ENCODE measurements at places on chromosomes 7 and 10.

- no peak for DNase-seq
Measured at GRCh38 chr10:88116971-88117626, 253.7 kb downstream of the PTEN start.

- no peak for DNase-seq
Measured at GRCh38 chr10:128512767-128513166, 386.5 kb upstream of the MKI67 start.

GRCh38 chr10:46028584-46029460 is 1.6 kb downstream of the NCOA4 start:
- peak; percentile 67 for DNase-seq

GRCh38 chr10:74117738-74118137 is 32.9 kb downstream of the AP3M1 start:
- no peak for DNase-seq

DNA sequence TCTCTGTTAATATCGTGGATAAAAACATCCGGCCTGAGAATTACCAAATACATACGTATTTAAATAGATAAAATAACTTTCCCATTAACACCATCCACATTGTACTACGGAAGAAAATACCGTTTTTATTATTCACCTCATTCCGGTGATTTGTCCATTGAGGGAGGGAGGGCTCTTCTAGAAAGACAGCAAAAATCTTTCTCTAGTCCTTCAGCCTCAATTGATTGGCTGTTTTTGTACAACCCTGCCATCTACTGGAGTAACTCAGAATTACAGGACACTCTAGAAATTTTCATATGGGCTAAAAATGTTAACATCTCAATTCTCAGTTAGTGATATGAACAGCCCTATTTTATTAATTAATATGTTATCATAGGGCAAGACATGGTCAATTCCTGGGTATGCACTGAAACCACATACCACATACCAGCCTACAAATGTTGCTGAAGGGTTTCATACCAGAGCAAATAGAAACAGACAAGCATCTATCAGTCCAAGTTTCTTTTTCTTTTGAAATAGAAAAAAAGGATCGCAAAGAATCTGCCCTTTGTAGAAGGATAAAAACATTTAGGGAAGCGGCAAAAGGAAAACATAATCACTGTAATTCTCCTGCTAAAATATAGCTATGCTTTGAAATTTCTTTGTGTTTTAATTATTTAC is 55.8 kb upstream of the CDCA7L start:
- peak; percentile 33 for DNase-seq

DNA sequence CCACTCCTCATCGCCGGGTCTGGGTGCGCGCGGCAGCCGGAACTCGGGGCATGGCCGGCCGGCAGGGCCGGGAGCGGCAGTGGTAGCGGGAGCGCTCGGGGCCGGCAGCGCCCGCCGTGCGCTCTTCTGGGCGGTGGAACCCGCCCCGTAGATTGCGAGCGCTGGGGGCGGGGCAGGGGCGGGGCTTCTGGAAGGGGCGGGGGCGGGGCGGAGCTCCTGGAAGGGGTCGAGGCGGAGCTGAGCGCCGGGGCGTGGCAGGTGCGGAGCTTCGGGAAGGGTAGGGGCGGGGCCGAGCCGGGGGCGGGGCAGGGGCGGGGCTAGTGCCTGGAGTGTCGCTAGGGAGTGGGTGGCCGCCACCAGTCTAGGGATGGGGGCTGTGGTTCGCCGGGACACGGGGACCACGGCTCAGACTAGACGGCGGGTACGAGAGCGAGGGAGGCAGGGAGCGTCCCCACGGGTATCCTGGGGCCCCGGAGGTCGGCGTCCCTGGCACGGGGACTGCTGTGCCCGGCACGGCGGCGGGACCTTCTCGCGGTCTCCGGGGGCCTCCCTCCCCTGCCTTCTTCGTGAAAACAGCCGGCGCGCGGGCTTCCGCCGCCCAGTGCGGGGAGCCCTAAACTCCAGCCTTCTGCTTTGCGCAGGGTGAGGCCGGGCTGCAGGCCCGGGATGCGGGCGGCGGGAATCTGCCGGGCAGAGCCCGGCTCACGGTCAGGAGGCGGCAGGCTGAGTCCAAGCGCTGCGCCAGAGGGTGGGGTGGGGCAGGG is at the start of gene STK32C:
TSS of gene STK32C (minus strand) at position 128 of the 764 bp plus-strand sequence. CDS start at position 11, 117 bp downstream.
- peak; percentile 83 for DNase-seq

- no peak for DNase-seq
Measured at GRCh38 chr7:54546081-54546985, 4.2 kb downstream of the VSTM2A start.

- no peak for DNase-seq
Measured at GRCh38 chr7:16129431-16130110, 291.8 kb downstream of the CRPPA start.

DNA sequence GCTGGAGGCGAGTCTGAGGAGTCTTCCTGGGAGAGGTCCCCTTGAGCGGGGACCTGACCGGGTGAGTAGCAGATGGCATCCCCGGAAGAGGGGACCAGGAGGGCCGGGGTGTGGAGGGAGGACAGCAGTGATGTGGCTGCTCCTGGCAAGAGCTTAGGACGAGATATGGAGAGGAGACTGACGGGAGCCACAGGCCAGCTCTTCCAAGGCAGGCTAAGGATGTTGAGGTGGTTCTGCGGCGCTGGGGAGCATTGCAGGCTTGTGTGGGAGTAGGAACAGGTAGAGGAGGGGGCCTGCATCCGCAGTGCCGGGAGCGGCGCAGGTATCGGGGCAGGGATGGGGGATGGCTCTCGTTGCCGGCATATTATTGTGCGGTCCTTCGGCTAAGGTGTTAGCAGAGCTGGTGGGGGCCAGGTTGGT is 76.7 kb upstream of the ANLN start:
- DNase-seq: no peak

DNA sequence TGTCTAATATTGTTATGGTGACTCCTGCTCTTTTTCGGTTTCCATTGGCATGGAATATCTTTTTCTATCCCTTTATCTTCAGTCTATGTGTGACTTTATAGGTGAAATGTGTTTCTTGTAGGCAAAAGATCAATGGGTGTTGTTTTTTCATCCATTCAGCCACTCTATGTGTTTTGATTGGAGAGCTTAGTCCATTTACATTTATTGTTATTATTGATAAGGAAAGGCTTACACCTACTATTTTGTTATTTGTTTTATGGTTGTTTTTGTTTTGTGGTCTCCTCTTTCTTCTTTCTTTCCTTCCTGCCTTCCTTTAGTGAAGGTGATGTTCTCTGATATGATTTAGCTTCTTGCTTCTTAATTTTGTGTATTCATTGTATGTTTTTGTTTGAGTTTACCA is 414.3 kb downstream of the ADRA2A start:
- DNase-seq: no peak

GRCh38 chr10:108434559-108435252 is 1270.2 kb upstream of the SORCS1 start:
- DNase-seq: no peak

DNA sequence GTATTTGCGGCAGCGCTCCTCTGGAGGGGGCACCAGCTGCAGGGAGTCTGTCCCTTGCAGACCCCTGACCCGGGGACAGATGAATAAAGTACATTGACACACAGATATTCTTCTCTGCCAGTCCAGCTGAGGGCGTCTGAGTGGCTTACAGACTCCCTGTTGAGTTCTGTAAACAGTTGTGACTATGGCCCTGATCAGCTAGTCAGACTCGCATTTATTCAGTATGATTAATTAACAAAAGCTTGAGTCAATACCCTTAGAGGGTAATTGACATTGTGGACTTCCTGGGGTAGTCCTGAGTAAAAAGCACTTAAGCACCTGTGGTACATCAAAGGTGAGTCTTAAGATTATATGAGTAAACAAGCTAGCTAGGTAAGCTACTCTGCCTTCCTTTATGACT is 21.0 kb downstream of the ANKRD30A start:
- no peak for DNase-seq

- no peak for DNase-seq
Measured at GRCh38 chr7:109375823-109376222, 806.1 kb downstream of the DNAJB9 start.

DNA sequence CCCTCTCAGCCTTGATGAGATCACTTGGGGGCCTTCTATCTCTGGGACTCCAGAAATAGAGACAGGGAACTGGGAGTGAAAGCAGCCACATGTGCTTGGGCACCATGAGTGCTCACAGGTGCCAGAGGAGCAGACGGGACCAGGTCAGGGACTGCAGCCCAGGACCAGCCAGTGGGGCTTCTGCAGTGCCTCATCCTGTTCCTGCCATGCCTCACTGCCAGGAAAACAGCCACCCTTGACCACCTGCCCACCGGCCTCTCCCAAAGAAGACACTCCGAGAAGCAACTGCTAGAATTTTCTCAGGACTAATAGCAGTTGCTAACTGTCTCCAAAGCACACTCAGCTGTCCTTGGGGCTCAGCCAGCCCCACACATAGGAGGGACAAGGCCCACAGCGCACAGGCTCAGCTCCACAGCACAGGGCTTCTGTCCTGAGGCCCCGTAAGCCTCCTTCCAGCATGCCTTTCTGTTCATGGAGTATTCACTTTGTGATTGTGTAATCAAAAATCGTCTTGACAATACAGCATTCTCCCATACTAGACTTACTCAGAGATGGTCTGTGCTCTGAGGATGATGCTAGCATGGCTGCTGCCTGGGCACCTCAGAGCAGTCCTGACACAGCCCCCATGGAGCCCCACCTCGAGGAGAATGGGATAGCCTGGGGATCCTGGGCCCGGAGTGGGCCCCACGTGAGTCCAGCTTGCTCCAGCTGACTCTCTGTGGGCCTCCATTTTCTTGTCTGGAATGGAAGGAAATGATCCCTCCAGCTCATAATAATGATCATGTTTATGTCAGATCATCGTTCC is 115.7 kb upstream of the RET start:
- no peak for DNase-seq

DNA sequence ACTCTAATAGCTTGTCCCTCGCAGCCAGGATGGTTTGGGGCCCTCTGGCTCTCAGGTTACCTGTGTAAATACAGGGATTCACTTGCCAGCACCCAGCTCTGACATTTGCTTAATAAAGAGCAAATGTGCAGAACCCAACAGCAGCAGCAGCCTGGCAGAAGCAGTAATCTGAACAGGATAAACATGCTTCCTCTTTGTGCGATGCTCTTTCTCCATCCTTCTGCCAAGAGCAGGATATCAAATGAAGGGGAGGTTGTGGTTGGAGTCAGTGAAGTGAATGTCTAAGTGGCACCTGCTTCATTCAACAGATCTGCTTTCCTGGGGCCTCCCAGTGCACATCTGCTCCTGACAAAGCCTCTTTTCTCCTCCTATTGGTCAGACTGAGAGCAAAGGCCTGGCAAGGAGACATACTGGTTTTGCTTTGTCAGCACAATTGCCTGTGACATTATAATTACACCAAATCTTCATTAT is 130.3 kb downstream of the NRF1 start:
- no peak for DNase-seq

DNA sequence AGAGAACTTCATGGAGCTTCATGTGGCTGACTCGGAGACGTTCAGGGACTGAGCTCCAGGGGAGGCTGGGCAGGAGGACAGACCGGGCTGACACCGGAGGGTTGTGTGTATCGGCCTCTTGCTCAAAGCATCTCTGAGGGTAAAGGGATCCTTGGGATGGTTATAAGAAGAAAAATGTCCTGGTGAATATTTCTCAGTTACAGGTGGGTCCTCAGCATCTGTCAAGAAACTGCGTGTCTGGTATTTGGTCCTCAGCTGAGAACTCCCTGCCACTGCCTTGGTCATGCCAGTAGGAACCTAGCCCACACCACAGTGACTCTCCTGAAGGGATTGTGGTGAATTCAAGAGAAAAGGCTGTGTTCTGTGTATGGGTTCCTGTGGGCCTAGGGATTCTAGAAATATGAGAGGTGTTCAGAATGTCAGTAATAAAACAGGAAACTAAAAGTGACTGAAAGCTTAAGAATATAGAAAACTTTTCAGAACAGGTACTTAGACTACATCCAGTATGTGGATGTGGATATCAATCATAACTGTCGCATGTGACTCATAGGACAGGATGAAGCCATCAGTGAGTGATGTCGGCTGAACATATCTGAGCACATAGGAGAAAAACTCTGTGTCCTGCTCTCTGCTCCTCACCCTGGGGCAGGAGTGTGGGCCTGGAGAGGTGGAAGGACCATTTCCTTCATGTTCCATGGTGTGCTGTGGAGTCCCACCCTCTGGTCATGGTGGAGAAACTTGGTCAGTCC is 28.4 kb downstream of the MBL2 start:
- DNase-seq: no peak

DNA sequence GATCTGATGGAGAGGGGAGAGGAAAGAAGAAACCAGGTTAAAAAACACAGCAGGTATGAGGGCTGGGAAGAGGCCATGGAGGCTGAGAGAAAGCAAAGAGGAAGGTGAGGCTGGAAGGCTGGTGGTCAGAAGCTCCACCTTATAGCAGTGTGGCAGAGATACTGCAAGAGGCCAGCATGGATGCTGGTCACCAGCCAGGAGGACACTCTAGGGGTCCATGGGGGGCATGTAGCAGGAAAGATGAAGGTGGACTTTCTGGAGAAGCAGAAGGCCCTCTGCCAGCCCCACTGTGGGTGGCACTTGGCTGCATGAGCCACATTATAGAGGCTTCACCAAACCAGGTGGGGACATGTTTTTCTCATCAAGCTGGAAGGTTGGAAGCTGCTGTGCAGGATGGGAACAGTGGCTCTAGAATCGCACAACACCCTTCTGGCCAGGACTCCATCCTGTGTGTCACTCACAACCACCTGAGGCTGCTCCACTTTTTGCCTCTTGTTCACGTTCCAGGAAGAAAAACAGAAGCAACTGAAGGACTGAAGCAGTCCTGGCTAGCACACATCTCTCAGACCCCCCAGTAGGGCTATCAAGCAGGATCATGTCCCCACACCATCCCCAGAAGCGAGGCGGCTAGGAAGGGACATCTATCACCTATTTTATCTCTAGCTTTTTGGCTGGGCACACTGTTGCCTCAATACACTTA is 587.5 kb upstream of the MGMT start:
- DNase-seq: no peak

GRCh38 chr10:122497241-122497640 is 35.9 kb downstream of the HTRA1 start:
- DNase-seq: no peak

GRCh38 chr7:129073738-129074137 is 18.8 kb upstream of the TNPO3 start:
- DNase-seq: no peak

GRCh38 chr10:71487726-71488125 is 91.0 kb downstream of the CDH23 start:
- DNase-seq: peak; percentile 40

GRCh38 chr7:20301311-20301939 is 29.3 kb upstream of the ITGB8 start:
- DNase-seq: peak; percentile 82
